ENCODE measurements at places on chromosomes 7 and 10.
A peak's percentile ranks its signal among the peaks of the same experiment; 100 is the strongest.

- no peak for DNase-seq
Observed at GRCh38 chr7:34596887-34597286, 61.1 kb upstream of the NPSR1 start.

- DNase-seq = no peak
Observed at GRCh38 chr7:97372882-97373281, 255.4 kb downstream of the SDHAF3 start.

- DNase-seq = no peak
Observed at GRCh38 chr7:139931190-139931934, 102.3 kb downstream of the TBXAS1 start.

- DNase-seq = no peak
Observed at GRCh38 chr7:29132980-29133379, 13.4 kb downstream of the CPVL start.

DNA sequence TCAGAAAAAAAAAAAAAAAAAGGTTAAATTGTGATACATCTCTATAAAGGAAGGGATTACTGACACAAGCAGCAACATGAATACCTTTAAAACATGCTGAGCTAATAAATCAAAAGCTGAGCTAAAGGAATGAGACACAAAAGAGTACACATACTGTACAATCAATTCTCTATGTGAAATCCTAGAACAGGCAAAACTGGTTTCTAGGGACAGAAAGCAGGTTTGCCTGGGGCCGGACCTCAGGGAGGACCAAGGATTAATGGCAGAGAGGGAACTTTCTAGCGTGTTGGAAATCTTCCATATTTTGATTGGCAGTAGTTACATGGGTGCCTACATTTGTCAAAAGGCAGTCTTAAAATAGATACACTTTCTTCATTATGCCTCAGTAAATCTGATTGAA is 52.5 kb downstream of the KLRG2 start:
- DNase-seq = no peak

GRCh38 chr7:44277851-44278250 is 47.5 kb downstream of the CAMK2B start:
- no peak for DNase-seq

GRCh38 chr7:82445271-82445670 is 1.7 kb upstream of the CACNA2D1 start:
- no peak for DNase-seq

GRCh38 chr10:59087486-59087885 is 89.0 kb upstream of the PHYHIPL start:
- DNase-seq = no peak

DNA sequence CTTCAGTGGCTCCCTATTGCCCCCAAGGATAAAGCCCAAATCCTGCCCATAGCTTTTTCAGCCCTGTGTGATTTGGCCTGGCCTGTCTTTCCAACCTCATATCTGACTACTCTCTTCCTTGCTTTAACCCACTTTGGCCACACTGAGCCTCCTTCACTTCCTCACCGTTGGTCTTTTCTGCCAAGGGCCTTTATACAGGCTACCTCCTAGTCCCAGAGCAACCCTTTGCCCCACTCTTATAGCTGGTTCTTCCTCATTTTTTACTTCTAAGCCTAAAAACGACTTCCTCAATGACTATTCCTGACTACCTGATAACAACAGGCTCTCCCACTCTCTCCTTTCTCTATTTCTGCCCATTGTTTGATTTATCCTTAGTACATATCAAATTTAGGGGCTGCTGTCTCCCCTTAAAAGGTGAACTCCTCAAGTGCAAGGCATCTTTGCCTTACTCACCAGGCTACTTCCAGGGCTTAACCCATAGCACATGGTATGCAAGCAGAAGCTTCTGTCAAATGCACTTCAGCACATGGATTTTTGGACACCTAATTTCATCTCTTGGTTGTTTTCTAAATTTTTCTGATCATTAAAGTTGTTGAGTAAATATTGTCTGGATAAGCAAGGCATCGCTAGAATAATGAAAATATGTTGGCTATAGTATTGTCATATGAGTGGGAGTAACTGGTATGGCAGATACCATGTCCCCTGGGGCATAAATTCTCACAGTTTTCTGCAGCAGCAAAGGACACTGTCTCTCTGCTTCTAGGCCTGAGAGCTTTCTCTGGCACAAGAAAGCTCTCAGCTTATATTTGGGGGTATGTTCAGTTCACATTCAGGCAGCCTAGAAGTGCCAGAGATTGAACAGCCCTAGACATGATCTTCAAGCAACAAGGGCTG is 201.5 kb upstream of the GPR26 start:
- no peak for DNase-seq

DNA sequence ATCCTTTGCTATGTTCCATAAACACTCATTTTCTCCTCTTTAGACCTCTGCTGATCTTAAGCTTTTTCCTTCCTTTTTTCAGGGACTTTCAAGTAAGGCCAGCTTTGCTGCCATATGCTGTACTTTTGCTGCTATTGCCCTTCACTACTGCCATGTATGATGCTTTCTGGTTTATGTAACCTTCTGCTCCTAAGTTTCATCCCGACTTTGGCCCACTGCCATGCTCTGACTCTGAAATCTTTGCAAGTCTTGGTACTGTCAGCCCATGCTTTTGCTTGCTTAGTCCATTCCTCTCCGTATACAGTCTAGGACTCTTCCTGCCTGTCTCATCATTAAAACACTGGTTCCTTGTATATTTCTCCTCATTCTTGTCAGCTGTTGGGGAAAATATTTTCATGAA is 152.4 kb downstream of the RNF133 start:
- no peak for DNase-seq

DNA sequence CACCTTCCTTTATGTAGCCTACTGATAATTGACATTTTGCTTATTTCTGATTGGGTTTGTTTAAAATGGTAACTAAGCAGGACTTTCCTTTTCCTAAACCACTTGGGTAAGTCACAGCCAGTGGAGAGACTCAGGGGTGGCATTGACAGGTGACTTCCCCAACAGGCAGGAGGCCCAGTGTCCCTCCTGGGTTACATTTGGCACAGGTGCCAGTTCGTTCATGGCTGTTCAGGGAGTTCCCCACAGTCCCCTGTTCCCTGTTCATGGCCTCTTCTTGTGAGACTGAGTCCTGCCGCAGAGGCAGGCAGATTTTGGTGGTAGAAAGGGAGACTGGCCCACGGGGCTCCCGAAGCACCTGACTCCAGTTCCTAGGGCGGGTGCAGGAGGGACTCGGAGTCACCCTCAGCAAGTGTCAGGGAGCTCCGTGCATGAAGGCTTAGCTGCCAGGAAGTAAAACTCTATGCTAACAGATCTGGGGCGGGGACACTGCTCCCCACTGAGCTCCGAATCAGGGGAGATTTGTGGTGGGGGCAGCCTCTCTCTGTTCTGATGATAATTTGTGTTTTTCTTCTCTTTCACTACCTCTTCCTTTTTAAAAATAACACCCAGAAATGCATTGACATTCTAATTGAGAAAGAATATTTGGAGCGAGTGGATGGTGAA is 84.1 kb downstream of the EZH2 start:
- no peak for DNase-seq

GRCh38 chr7:126501617-126502016 is 751.1 kb downstream of the GRM8 start:
- no peak for DNase-seq

- DNase-seq = no peak
Observed at GRCh38 chr10:88036126-88036525, 172.7 kb downstream of the PTEN start.

GRCh38 chr7:93228302-93228701 is 2.0 kb upstream of the HEPACAM2 start:
- no peak for DNase-seq

- no peak for DNase-seq
Observed at GRCh38 chr7:134553976-134554375, 5.1 kb downstream of the AKR1B15 start.

GRCh38 chr10:69899727-69900595 is 98.3 kb downstream of the COL13A1 start:
- DNase-seq = no peak

DNA sequence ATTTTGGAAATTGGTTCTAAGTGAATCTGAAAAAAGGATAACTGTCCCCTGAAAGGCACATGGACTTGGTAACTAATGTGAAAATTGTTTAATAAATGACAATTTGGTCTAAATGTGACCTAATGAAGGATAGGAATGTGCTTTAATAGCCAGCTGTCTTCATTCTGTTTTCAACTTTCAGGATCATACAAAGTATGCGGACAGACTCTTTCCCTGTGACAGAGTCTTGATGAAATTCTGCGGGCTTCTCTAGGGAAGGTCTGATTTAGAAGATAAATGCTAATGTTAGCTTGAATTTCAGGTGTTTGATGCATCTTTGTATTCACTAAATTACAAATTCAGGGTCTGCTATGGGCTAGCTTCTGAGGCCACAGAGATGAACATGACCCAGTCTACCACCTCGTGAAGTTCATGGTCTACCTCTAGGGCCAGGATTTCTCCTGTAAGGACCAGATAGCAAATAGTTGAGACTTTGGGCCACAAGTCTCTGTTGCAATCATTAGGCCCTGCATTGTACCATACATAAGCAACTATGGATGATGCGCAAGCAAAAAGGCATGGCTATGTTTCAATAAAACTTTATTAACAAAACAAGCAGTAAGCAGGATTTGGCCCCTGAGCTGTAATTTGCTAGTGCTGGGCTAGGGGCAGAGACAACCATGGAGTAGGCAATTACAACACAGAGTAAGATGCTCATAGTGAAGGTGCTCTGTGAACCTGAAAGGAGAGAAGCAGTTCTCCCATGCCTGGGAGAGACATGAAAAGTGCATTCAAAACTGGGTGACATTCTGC is 368.6 kb downstream of the INHBA start:
- no peak for DNase-seq

DNA sequence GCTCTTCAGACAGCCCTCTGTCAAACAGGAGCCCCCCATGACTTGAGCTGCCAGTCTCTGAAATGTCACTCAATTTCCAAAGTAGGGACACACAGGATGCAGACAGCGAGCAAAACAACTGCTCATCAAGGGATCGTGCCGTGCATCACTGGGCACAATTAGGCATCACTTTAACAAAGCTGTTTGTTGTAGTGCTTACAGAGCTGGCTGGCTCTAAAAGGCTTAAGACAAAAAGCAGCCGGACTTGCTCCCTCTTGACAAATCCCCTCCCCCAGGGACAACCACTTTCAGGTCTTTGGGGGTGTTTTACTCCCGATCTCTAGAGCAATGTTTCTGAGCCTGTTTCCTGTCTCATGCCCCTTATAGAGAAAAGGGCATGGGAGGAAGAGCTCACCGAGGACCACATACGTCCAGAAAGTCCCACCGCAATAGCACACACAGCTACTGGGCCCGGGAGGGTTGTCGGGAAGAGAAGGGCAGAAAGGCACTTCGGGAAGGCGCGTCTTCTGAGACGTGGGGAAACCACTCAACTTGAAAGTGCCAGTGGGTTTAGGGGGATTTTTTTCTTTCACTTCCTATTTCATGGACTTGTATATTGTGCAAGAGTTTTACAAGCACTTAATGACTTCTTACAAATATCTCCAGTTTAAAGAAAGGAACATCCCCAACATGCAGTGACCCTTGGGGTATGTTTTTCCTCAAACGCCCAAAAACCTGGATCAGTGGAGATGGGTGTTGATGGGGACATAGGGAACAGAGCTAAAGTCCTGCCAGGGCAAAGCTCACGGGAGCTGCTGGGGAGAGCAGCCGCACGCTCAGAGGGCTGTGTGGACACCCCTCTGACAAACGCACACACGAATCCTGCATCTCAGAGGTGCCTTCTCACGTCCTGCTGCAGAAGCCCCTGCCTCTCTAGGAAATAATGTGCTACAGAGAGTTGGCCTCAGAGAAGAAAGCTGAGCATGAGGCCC is 27.1 kb downstream of the LRRC20 start:
- peak; percentile 33 for DNase-seq

- peak; percentile 0 for DNase-seq
Observed at GRCh38 chr7:144437370-144438191, 34.1 kb upstream of the NOBOX start.

GRCh38 chr7:115722302-115722977 is 308.1 kb downstream of the TFEC start:
- DNase-seq = no peak

GRCh38 chr10:871951-872403 is 59.5 kb downstream of the LARP4B start:
- DNase-seq = no peak

DNA sequence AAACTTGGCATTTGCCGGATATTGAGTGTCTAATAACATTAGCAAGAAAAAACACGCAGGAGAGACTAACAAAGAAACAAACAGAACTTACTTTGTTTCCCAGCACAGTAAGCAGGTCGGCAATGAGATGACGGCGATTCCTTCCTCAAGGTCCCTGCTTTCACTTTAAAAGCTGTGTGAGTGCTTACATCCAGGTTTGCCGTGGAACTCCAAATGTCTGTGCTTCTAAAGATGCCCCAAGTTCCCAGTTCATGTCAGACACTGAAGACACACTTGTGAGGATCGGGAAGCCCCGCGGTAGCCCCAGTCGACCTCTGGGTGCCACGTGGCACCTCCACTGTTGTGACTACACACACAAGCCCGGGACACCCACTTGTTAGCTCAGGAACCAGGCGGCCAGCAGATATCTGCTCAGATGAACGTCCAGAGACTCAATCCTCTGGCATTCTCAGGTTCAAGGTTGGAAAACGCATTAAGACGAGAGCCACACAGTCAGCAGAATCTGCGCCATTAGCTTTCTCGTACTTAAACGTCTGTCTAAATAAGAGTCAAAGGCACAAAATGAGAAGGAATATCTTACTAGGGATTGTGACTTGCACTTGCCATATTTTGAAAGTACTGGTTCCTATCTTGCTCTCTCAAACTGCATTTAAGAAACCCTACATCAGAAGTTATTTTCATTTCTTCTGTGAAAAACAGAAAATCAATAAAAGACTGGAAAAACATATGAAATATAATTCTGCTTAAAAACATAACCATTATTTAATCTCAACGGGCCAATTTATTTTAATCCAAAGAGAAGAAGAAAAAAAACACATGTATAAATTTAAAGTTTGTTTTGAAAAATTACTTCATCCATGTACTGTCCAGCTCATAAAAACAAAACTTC is 207.6 kb upstream of the KLF14 start:
- no peak for DNase-seq

DNA sequence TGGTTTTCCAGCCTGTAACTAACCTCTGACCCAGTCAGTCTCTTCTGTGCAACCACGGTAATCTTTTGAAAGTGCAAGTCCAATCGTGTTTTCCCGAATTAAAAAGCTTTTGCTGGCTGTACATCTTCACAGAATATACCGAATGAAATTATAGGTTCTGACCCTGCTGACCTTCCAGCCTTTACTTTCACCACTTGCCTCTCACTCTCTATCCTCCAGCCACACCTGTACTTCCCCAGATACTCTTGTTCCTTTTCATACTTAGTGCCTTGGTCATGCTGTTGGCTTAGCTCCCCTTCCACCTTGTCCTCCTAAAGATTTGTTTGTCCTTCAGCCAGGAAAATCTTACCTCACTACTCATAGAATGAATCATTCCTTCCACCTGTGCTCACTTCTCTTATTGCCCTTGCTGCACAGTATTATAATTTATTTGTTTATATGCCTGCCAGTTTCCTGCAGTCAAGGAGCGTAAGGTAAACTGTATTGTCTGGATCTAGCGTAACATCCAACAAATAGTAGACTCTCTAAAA is 2.3 kb upstream of the PNPLA8 start:
- no peak for DNase-seq

- DNase-seq = no peak
Observed at GRCh38 chr7:10604128-10604527, 369.5 kb upstream of the PHF14 start.

GRCh38 chr7:28509251-28510025 is 97.1 kb downstream of the CREB5 start:
- DNase-seq = no peak
